ENCODE measurements at places on chromosomes 12 and 14. TPM values are rescaled to one million over a fixed set of nuclear protein-coding genes. Genes with fewer than 3 reads are reported as not detected.
A peak's percentile ranks its signal among the peaks of the same experiment; 100 is the strongest.

DNA sequence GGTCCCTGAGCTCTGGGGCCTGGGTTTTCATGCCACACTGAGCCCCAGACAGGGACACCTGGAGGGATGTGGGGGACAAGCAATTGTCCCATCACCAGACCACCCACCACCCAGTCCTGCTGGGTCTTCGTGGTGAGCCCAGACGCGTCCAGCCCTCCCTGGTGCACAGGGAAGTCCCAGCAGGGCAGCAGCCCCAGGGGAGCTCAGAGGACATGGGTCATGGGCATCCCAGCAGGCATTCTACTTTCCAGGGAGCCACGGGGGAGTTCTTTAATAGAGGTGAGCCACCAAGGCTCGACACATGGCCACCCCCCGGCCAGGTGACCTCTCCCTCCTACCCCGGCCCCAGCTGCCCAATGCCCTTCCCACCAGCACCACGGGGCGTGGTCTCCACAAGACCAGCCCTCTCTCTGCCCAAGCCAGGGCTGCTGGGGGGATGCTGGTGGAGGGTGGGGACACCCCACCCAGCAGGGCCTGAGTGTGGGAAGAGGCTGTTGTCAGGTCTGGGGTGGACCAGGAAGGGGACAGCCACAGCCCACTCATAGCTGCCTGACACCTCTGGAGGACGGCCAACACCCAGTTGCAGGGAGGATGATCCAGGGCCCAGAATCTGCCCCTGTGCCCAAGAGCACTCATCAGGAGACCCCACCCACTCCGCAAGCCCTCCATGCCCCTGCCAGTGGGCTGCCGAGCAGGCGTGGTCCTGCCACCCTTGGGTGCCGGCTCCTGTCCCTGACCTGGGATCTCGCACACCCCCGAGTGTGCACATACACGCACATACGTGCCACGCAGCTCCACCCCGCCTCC, 14.1 kb downstream of the AKT1 start:
- DNase-seq, result no peak
- H3K27ac ChIP-seq, result no peak overlapping the region
- peaks cover 31% of the 10 kb centered on the region for H3K36me3 ChIP-seq
- H3K4me1 ChIP-seq, result no peaks in the 10 kb centered on the region
- no peaks in the 10 kb centered on the region for H3K27me3 ChIP-seq
- H3K4me3 ChIP-seq, result no peak overlapping the region

DNA sequence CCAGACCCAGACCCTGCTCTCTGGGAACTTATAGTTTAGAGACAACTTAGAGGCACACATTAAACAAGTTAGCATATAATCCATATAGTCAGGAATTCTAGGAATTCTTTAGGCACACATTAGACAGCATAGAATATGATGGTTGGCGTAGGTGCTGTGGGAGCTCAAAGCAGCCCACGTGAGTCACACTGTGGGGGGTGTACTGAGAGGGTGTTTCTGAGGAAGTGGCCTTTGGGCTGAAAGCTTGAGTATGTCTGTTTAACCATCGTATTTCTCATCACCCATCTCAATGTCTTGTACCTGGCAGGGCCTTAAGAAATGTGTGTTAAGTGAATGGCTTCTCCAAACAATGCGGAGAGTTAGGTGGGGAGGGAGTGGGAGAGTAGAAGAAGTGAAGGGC, 67.2 kb downstream of the TMEM30B start:
- peak; percentile 41 for DNase-seq
- no peak overlapping the region for H3K4me3 ChIP-seq
- peaks cover 24% of the 10 kb centered on the region for H3K4me1 ChIP-seq
- no peak overlapping the region for H3K27ac ChIP-seq

SSTR1 gene
- total RNA-seq, result 1.1 TPM

OASL gene
- under 0.01 TPM for total RNA-seq

KCNH3 gene
- total RNA-seq, result not detected

GRCh38 chr14:42222924-42223471, 616.3 kb downstream of the LRFN5 start:
- no peaks in the 10 kb centered on the region for H3K36me3 ChIP-seq
- no peak overlapping the region for H3K4me3 ChIP-seq
- no peaks in the 10 kb centered on the region for H3K4me1 ChIP-seq
- DNase-seq, result peak; percentile 83

PPP1R3E gene
- total RNA-seq, result 1.3 TPM

DNA sequence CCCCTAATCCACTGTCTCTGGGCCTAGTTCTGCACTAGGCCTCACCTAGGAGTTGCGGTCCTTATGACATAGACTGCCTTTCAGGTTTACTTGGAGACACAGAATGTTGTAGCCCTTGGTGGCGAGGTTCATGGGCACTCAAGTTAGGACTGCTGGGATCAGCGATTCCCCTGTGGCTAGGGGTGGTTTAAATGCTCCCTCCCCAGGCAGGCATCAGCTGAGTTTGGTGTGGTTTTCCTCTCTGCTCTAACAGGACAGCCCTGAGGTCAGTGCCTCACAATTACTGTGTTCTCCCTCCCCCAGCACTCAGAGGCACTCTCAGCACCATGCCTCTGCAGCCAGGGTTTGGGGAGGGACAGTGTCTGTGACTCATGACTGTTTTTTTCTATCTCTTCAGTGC, 22.2 kb upstream of the RDH16 start:
- H3K4me1 ChIP-seq, result no peaks in the 10 kb centered on the region
- H3K4me3 ChIP-seq, result no peak overlapping the region
- H3K27me3 ChIP-seq, result peaks cover 6% of the 10 kb centered on the region
- no peak overlapping the region for H3K27ac ChIP-seq
- no peaks in the 10 kb centered on the region for H3K36me3 ChIP-seq

GRCh38 chr12:24996820-24997219, 47.9 kb upstream of the BCAT1 start:
- no peaks in the 10 kb centered on the region for H3K36me3 ChIP-seq
- no peak overlapping the region for H3K27ac ChIP-seq

DNA sequence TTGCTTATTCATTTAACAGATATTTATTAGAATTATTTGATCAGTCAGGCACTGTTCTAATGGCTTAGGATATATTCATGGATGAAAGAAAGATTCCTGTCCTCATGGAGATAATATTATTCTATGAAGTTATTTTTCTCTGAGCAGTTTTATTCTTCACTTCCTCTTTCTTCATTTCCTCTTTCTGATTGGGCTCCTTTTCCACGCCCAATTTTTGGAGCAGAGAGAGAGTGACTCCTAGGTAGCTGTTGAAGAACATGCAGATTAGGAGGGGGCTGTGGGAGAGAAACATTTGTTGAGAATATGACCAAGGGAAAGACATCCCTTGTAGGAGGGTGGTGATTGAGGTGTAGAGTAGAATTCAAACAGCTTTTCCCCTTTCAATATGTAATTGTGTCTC, 6.0 kb upstream of the YARS2 start:
- no peak overlapping the region for H3K27ac ChIP-seq
- H3K27me3 ChIP-seq, result no peaks in the 10 kb centered on the region

- peak; percentile 2 for DNase-seq
- H3K4me3 ChIP-seq, result no peak overlapping the region
- H3K4me1 ChIP-seq, result no peaks in the 10 kb centered on the region
- no peak overlapping the region for H3K27ac ChIP-seq
- no peaks in the 10 kb centered on the region for H3K36me3 ChIP-seq
These were observed 175.5 kb downstream of the TMTC2 start for GRCh38 chr12:82862069-82862841.
